T-helper 2 cell (primary cell): ENCODE measurements at places on chromosomes 2 and 18.
A peak's percentile ranks its signal among the peaks of the same experiment; 100 is the strongest.

GRCh38 chr18:44799382-44799906 is 118.8 kb downstream of the SETBP1 start:
- peak; percentile 50 for DNase-seq

DNA sequence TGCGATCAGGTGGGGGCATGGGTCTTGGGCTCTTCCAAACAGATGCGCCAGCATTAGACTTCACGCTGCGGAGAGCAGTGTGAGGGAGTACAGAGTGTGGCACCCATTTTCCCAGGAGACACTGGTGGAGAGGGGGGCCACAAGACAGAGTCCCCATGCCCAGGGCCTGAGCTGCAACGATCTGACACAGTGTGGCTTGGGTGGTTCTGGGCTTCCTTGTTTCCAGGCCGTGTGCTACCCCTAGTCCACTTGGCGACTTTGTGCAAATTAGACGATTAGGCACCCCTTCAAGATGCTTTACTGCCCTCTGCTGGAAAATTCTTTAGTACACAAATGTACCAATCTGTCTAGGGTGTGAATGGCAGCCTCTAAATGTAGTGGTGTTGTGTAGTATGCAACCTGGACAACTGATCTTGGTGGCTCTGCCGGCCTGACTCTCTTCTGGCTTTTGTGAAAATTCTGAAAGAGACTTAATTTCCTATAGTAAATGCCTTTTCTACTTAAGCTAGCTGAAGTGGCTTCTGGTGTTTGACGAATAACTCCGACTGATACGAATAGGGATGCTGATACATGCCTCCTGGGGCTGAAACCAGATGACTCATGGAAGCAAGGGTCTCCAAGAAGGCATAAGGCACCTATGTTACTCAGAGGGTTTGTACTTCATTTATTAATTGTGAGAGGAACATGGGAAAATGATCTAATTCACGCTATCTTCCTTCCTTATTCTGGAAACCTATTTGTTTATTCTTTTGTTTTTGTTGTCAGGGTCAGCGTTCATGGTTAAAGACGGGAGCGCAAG is 92.3 kb upstream of the SMAD2 start:
- DNase-seq = no peak

GRCh38 chr2:138818556-138818955 is 38.4 kb upstream of the NXPH2 start:
- no peak for DNase-seq

- no peak for DNase-seq
These were observed 115.4 kb upstream of the CDC42EP3 start for GRCh38 chr2:37786854-37787253.

GRCh38 chr18:49075681-49076080 is 124.9 kb upstream of the SMAD7 start:
- no peak for DNase-seq

GRCh38 chr18:13281406-13281805 is 62.8 kb downstream of the LDLRAD4 start:
- no peak for DNase-seq

- no peak for DNase-seq
These were observed 31.8 kb downstream of the TGIF1 start for GRCh38 chr18:3481696-3482210.

DNA sequence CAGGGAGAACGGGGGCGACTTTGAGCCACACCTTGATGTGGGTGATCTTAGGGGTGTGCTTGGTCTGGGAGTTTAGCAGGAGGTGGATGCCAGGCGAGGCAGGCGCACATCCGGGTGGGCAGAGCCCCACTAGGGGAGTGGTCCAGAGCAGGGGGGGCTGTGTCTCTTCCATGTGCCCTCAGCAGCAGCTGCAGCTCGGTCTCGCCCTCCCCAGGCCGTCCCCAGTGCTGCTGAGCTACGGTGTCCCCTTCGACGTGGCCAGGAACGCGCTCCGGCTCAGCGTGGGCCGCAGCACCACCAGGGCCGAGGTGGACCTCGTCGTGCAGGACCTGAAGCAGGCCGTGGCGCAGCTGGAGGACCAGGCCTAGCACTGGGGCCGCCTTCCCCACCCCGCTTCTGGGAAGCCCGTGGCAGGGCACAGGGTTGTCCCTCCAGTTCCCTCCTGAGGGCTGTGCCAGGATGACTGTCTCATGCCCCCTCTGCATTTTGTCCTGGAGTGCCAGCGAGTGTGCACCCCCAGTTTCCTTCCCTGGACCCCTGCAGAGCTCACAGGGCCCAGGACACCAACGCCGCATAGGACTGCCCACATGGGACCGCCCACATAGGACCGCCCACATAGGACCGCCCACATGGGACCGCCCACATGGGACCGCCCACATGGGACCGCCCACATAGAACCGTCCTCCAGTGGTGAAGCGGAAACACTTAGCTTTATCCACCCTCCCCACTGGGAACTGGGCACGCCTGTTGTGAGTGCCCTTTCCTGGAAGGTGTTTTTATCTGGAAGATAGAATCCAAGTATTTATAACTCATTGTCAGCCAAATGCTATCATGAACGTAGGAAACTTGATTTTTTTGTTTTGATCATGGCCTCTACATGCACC is 1.9 kb upstream of the ESPNL start:
- DNase-seq = no peak

GRCh38 chr2:75792996-75793395 is 82.3 kb upstream of the GCFC2 start:
- no peak for DNase-seq

DNA sequence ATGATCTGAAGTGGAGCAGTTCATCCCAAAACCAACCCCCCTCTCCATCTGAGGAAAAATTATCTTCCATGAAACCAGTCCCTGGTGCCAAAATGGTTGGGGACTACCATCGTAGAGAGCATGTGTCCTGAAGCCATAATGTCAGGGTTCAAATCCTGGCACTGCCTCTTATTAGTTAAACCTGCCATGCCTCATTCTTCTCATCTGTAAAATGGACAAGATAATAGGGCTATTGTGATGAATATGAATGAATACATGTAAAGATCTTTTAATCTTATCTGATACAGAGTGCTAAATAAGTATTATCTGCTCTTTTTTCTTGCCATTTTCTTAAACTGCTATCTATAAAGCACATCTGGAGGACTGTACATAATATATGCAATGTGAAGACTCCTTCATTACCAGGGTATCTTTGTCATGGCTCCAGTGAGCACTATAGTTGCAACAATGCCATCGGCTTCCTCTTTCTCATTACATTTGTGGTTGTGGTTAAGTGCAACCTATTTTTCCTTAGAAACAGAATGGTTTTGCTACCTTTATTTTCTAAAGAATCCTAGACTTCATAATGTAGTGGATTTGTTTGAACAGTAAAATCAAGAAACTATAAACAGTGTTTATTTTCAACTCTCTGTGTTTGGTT is 27.0 kb downstream of the MFSD6 start:
- peak; percentile 68 for DNase-seq

- DNase-seq = no peak
These were observed 168.8 kb downstream of the SMAD7 start for GRCh38 chr18:48781988-48782363.

DNA sequence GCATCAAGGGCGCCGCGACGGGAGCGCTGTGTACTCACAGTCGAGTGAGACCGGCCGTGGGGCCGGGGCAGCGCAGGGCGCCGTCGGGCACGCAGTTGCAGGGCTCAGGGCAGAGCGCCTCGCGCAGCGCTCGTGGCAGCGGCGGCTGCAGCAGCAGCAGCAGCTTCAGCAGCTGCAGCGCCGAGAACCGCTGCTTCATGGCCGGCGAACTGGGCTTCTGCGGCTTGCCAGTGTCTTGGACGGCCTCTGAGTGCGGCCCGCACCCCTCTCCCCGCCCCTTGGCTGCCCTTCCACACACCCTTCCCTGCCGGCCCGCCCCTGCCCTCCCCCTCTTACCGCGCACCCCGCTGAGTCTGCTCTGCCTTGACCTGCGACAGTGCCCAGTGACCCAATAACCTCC is at the start of gene LHCGR:
TSS of gene LHCGR (minus strand) at position 252 of the 400 bp plus-strand sequence. CDS start at position 199, 53 bp downstream.
- DNase-seq = no peak

- DNase-seq = no peak
These were observed 47.5 kb upstream of the STAT1 start for GRCh38 chr2:191061381-191061980.

DNA sequence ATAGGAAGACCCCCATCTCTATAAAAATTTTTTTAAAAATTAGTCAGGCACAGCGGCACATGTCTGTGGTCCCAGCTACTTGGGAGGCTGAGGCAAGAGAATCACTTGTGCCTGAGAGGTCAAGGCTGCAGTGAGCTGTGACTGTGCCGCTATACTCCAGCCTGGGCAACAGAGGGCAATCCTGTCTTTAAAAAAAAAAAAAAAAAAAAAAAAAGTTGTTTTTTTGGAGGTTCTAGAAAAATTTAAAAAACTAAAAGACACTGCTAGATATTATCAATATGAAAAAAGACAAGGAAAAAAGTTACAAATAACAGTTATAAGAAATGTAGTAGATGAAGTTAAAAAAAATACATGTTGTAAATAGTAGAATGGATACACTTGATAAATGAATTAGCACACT is 56.1 kb upstream of the C2orf15 start:
- DNase-seq = no peak

DNA sequence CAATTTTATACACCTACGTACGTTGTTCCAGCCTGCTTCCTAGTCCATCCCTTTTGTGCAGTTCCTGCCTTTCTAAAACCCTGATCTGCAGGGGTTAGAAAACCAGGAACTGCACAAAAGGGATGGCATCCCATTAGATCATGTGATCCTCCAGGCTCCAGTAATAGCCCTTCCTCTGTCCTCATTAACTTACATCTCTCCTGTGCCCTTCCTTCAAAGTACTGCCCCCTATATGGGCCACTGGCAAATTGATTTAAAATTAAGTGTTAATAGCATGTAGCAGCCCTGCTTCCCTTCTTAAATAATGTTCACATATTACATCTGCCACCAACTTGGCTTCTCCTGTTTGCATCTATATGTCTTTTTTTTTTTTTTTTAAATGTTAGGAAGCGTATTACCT is 61.3 kb upstream of the NXPH2 start:
- no peak for DNase-seq

DNA sequence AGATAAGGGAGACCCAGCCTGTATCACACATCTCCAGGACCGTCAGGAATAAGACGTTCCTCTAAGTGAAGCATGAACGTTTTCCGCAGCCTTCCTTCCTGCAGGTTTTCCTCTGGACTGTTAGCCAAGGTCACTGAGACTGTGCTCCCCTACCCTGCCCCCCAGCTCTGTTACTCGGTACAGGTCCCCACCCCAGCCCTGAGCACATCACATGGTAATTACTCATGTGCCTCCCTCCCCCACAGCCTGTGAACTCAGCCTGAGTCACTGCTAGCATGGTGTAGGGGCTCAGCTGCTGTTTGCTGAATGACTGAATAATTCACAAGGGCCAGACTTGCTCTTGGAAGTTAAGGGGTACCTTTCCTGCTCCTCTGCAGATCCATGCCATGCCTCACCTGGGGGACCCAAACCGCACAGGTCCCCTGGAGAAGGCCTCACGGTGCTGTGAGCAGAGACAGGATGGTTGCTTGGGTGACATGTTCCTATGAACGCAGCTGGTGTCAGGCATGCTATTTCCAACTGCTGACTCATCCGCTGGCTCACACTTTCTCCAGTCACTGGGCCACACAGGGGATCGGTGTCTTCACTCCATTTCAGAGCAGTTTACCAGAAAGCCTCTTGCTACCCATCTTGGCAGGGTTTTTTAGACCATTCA is 88.2 kb downstream of the PLB1 start:
- DNase-seq = peak; percentile 56

GRCh38 chr2:239118675-239119211 is 270.9 kb downstream of the TWIST2 start:
- DNase-seq = peak; percentile 77
